ENCODE measurements at places on chromosomes 16 and 17. TPM values are rescaled to one million over a fixed set of nuclear protein-coding genes. Genes with fewer than 3 reads are reported as not detected.

FGF11 gene
- 1.1 TPM for total RNA-seq

FBXW10 gene
- total RNA-seq, result 0.05 TPM

HAGHL gene
- 2.0 TPM for total RNA-seq

WFDC1 gene
- total RNA-seq, result not detected

PSMD3 gene
- 34.2 TPM for total RNA-seq

HLF gene
- total RNA-seq, result 4.6 TPM

SPATA32 gene
- total RNA-seq, result not detected

NPW gene
- total RNA-seq, result 1.1 TPM

ADGRG3 gene
- total RNA-seq, result 0.49 TPM

PTGES3L gene
- total RNA-seq, result 0.25 TPM

CD79B gene
- 1.2 TPM for total RNA-seq

SECTM1 gene
- 1.7 TPM for total RNA-seq

GABARAP gene
- total RNA-seq, result 316 TPM

KRTAP4-6 gene
- total RNA-seq, result not detected

MYH3 gene
- 2.6 TPM for total RNA-seq

CDC27 gene
- total RNA-seq, result 26.5 TPM

PARD6A gene
- 15.5 TPM for total RNA-seq

TAC4 gene
- not detected for total RNA-seq

ARSG gene
- 0.46 TPM for total RNA-seq

HID1 gene
- 114 TPM for total RNA-seq

SLC13A5 gene
- total RNA-seq, result not detected

EFCAB5 gene
- total RNA-seq, result 0.09 TPM

TBC1D3I gene
- total RNA-seq, result not detected
